ENCODE measurements at places on chromosomes 6 and 20. TPM values are rescaled to one million over a fixed set of nuclear protein-coding genes. Genes with fewer than 3 reads are reported as not detected.

SOBP gene
- 18.6 TPM for total RNA-seq

PSMB1 gene
- total RNA-seq: 182 TPM

GRCh38 chr20:44883214-44883902, 2.1 kb upstream of the YWHAB start:
- no peak overlapping the region for H3K27ac ChIP-seq
- no peaks in the 10 kb centered on the region for H3K27me3 ChIP-seq
- no peak for DNase-seq

GRCh38 chr6:73058736-73059135, 166.6 kb downstream of the KHDC1L start:
- H3K4me3 ChIP-seq: no peak overlapping the region
- no peak for DNase-seq
- H3K27me3 ChIP-seq: no peaks in the 10 kb centered on the region
- no peaks in the 10 kb centered on the region for H3K4me1 ChIP-seq
- H3K36me3 ChIP-seq: no peaks in the 10 kb centered on the region
- H3K27ac ChIP-seq: no peak overlapping the region

- no peak overlapping the region for H3K27ac ChIP-seq
- no peaks in the 10 kb centered on the region for H3K36me3 ChIP-seq
- no peak overlapping the region for H3K4me3 ChIP-seq
- no peaks in the 10 kb centered on the region for H3K27me3 ChIP-seq
- H3K4me1 ChIP-seq: no peaks in the 10 kb centered on the region
- no peak for DNase-seq
Observed at GRCh38 chr6:120764312-120764711, 570.0 kb downstream of the TBC1D32 start.

SCRT2 gene
- not detected for total RNA-seq

DUSP15 gene
- 5.1 TPM for total RNA-seq

PAK5 gene
- 0.06 TPM for total RNA-seq

SLC13A3 gene
- total RNA-seq: 0.58 TPM

DNA sequence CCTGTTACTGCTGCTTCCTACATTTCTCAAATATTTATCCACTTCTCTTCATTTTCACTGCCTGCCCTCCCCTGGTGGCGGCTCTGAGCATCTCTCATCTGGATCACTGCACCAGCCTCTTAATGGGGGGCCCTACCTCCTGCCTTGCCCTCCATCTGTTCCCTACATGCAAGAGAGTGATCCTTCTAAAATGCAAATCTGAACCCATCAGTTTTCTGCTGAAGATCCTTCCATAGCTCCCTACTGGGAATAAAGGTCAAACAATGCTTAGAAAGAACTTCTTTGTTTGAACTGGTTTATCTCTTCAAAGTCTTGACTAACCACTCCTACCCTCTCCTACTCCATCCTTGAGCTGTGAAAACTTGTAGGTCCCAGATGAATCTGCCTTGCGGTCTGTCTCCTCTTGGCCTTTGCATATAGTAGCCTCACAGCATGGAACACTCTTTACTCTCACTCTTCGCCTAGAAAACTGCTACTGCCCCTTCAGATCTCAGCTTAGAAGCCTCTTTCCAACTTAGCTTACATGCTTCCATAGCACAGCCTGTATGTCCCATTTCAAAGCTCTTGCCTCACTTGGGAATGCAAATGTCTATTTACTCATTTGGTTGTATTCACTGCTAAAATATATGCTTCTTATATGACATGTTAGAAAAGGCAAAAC, 119.3 kb downstream of the QRSL1 start:
- DNase-seq: no peak
- H3K4me1 ChIP-seq: no peaks in the 10 kb centered on the region
- no peak overlapping the region for H3K4me3 ChIP-seq
- H3K27ac ChIP-seq: no peak overlapping the region

CNKSR3 gene
- 10.4 TPM for total RNA-seq

GRCh38 chr20:3090565-3090964, 6.0 kb upstream of the AVP start:
- peaks cover 13% of the 10 kb centered on the region for H3K4me1 ChIP-seq
- no peaks in the 10 kb centered on the region for H3K36me3 ChIP-seq
- H3K27me3 ChIP-seq: peaks cover 11% of the 10 kb centered on the region
- no peak for DNase-seq

DNA sequence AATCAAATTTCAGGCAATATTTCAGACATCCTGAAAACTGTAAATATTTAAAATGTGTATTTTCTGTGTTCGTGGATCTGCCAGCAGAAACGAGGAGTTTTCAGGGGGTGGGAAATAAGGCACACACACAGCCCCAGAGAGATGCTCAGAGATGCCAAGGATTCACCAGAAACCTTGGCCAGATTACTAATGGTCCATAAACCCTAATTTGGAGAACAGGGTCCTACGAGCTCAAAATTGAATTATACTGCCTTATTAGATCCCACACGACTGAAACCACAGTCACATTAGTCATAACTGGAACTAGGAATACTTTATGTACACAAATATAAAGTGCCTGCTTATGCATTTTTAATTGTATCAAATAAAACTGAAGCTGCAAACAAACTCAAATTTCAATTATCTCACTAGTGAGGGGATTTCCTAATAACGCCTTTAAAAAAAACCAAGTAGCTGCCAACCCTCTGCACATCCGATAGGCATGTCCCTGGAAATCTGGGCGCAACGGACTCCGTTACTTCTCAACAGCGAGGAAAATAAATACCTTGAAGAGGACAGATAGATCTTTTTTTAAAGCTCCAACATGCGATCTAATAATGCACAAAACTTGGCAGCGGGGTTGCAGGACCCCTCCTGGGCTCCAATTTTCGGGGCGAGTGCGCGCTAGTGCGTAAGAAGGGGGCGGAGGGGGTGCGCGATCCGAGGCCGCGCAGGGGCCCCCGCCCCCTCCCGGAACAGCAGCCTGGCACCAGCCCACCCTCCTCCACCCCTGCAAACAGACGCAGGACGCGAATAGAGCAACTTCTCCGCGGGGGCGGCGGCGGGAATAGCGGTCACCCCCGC, 897 bp downstream of the CHD6 start:
- H3K4me3 ChIP-seq: peak overlapping the region; percentile 80
- peaks cover 42% of the 10 kb centered on the region for H3K4me1 ChIP-seq
- no peaks in the 10 kb centered on the region for H3K27me3 ChIP-seq

RNF114 gene
- 71.0 TPM for total RNA-seq

FERMT1 gene
- total RNA-seq: 0.33 TPM

DNA sequence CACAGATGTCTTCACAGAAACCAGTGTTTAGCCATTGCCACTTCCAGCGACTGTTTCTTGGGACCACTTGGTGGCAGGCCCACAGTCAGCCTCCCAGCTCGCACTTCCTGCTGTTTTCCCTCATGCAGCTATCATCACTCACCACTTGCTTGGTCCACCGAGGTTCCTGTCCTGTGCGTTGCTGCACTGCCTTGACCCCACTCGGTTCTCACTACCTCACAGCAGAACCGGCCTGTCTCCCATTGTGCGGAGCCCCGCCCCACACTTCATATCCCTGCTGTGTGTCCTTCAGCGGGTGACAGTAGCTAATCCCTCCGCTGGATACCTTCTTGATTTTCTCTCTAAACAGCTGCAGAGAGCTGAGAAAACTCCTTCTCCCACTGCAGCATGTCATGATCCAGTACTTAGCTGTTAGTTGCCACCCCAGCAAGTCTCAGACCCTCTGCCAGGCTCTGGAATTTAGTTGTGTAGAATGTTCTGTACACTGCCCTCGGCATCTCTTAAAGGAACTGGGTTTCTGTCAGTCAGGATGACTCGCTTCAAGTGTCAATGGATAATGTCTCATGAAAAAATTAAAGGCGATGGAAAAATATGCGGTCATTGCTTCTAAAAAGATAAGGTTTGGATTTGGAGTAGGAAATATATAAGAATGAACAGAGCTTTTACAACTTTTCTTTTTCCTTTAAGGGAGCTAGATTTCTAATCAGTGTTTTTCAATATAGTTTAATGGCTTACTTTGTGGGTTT, 208.0 kb downstream of the FARS2 start:
- H3K36me3 ChIP-seq: no peaks in the 10 kb centered on the region
- no peak overlapping the region for H3K27ac ChIP-seq
- H3K4me3 ChIP-seq: no peak overlapping the region

- H3K4me3 ChIP-seq: no peak overlapping the region
- H3K27ac ChIP-seq: no peak overlapping the region
- DNase-seq: no peak
- peaks cover 14% of the 10 kb centered on the region for H3K4me1 ChIP-seq
- no peaks in the 10 kb centered on the region for H3K27me3 ChIP-seq
- H3K36me3 ChIP-seq: no peaks in the 10 kb centered on the region
Observed at GRCh38 chr6:160523223-160523622, 140.9 kb downstream of the LPA start.

DNA sequence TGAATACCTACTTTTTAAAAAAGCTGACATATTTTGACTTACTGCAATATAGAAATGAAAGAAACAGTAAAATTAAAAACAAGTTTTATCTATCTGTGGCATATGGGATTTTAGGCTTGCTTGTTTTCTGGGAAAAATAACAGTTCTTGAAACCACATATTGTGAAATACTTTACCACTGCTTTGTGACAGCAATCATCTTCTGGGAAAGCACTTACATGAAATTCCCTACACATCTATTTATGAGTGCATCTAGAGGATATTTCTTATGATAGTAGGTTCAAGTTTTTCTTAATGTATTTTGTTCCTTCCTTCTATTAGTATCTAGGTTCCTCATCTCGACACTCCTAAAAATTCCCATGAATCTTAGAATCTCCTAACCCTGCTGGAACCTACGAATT, 75.2 kb downstream of the STXBP5 start:
- no peak for DNase-seq
- H3K4me3 ChIP-seq: no peak overlapping the region
- H3K36me3 ChIP-seq: peaks cover 15% of the 10 kb centered on the region
- no peaks in the 10 kb centered on the region for H3K27me3 ChIP-seq

DNA sequence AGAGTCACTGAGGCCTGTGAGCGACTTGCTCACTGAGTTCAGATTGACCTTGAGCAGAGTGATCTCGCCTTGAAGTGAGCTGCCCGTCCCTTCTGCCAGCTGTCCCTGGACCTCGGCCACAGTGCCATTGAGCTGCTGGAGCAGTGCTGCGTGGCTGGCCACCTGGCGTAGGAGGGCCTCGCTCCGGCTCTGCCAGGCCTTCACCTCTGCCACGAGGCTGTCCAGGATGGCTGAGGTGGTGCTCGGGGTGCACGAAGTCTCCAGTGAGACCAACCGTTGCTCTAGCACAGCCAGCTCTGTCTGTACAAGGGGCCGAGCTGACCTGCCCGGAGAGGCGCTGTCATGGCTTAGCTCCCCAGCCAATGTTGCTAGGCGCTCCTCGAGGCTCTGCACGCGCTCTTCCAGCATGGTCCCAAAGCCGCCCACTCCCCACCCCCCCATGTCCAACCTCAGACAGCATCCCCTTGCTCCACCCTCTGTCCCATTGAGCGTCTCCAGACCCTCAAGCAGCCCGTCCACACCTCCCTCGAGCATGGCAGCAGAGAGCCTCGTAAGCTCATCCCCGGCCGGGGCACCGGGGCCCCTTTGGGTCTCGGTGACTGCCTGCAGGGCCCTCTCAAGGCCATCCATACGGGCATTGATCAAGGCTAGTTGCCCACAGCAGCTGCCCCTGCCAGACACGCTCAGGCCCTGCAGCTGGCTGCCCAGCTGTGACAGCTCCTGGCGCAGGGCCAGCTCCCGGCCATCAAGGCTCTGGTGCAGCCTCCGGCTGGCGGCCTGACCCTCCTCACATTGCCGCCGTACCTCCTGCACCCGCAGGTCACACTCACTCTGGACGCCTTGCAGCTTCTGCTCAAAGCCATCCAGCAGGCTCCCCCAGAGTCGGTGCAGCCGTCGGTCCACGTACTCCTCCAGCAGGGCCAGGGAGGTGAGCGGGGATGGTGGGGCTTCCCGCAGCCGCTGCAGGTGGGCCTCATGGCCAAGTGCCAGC, 4.6 kb downstream of the EMILIN3 start:
- no peak overlapping the region for H3K27ac ChIP-seq
- H3K4me1 ChIP-seq: peaks cover 18% of the 10 kb centered on the region
- no peak for DNase-seq
- H3K4me3 ChIP-seq: no peak overlapping the region
- H3K27me3 ChIP-seq: peaks cover 7% of the 10 kb centered on the region
- peaks cover 17% of the 10 kb centered on the region for H3K36me3 ChIP-seq

GRCh38 chr6:111673937-111674336, 68.3 kb upstream of the TRAF3IP2 start:
- no peaks in the 10 kb centered on the region for H3K27me3 ChIP-seq
- H3K36me3 ChIP-seq: no peaks in the 10 kb centered on the region
- H3K4me3 ChIP-seq: no peak overlapping the region
- H3K27ac ChIP-seq: no peak overlapping the region
- DNase-seq: no peak

GRCh38 chr6:166456395-166457156, 73.8 kb upstream of the MPC1 start:
- peaks cover 9% of the 10 kb centered on the region for H3K36me3 ChIP-seq
- no peaks in the 10 kb centered on the region for H3K27me3 ChIP-seq
- H3K27ac ChIP-seq: peak overlapping the region; percentile 5
- no peak for DNase-seq
- no peak overlapping the region for H3K4me3 ChIP-seq

ZNF165 gene
- 0.40 TPM for total RNA-seq

SPEF1 gene
- not detected for total RNA-seq

MROH8 gene
- total RNA-seq: 2.7 TPM

SLC2A4RG gene
- total RNA-seq: 41.4 TPM

DNA sequence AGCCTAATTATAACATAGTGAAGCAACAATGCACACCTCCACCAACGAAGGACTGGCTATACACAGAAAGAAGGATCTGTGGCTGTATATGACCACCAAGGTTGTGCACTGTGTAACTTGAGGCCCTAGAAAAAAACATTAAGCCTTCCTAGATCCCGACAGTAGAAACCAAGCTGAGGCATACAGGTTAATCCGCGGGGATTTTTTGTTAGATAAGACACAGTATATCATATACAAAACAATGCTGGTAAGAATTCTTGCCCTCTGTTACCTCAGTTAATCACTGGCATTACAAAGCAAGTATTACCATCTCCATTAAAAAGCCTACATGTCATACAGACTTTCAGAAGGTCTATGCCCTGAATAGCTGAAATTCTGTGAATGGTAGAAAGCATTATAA, 228.8 kb downstream of the TBC1D32 start:
- no peaks in the 10 kb centered on the region for H3K4me1 ChIP-seq
- no peak overlapping the region for H3K27ac ChIP-seq
- H3K36me3 ChIP-seq: no peaks in the 10 kb centered on the region
- no peak for DNase-seq
- no peaks in the 10 kb centered on the region for H3K27me3 ChIP-seq

- H3K4me1 ChIP-seq: no peaks in the 10 kb centered on the region
- no peak overlapping the region for H3K27ac ChIP-seq
- H3K4me3 ChIP-seq: no peak overlapping the region
- peaks cover 6% of the 10 kb centered on the region for H3K27me3 ChIP-seq
Observed at GRCh38 chr20:24915440-24915839, 33.6 kb upstream of the CST7 start.

DNA sequence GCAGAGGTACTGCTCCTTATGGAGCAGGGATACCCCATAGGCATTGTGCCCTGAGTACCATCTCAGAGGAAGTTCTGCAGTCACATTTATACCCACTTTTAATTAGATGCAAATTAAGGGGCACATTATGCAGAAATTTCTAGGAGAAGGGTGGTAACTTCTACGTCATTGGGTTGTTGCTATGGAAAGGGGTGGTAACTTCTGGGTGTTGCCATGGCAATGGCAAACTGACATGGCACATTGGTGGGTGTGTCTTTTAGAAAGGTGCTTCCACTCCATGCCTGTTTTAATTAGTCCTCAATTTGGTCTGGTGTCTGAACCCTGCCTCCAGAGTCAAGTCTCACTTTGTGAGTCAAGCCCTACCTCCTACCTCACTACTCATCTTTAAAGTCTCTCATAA, 42.0 kb downstream of the RSPO3 start:
- no peaks in the 10 kb centered on the region for H3K4me1 ChIP-seq
- no peak overlapping the region for H3K27ac ChIP-seq
- H3K4me3 ChIP-seq: no peak overlapping the region
- peaks cover 34% of the 10 kb centered on the region for H3K36me3 ChIP-seq
- DNase-seq: no peak

All from esophagus muscularis mucosa (tissue), 4 donors.